ENCODE measurements at places on chromosomes 6 and 20. TPM values are rescaled to one million over a fixed set of nuclear protein-coding genes. Genes with fewer than 3 reads are reported as not detected.

The IMPG1 gene
- not detected for polyA plus RNA-seq

The GNAS-AS1 gene
- polyA plus RNA-seq = not detected

The RRAGD gene
- 1.0 TPM for polyA plus RNA-seq

The VARS2 gene
- polyA plus RNA-seq = 26.0 TPM

The UTRN gene
- polyA plus RNA-seq = 76.7 TPM

The CPNE5 gene
- polyA plus RNA-seq = 280 TPM

The TNF gene
- polyA plus RNA-seq = 6.4 TPM

The CDSN gene
- not detected for polyA plus RNA-seq

The NKAPL gene
- polyA plus RNA-seq = 0.18 TPM

Measured in IgD-negative memory B cell (primary cell).